Hepatic stellate cell (primary cell): ENCODE measurements at places on chromosomes 12 and 14.

GRCh38 chr12:130523208-130523607 lies 185.5 kb downstream of the PIWIL1 start:
- DNase-seq: no peak

- DNase-seq: no peak
Observed at GRCh38 chr12:116547955-116548501, 11.2 kb upstream of the MAP1LC3B2 start.

GRCh38 chr12:127205781-127206555 lies 1061.0 kb upstream of the TMEM132C start:
- no peak for DNase-seq

DNA sequence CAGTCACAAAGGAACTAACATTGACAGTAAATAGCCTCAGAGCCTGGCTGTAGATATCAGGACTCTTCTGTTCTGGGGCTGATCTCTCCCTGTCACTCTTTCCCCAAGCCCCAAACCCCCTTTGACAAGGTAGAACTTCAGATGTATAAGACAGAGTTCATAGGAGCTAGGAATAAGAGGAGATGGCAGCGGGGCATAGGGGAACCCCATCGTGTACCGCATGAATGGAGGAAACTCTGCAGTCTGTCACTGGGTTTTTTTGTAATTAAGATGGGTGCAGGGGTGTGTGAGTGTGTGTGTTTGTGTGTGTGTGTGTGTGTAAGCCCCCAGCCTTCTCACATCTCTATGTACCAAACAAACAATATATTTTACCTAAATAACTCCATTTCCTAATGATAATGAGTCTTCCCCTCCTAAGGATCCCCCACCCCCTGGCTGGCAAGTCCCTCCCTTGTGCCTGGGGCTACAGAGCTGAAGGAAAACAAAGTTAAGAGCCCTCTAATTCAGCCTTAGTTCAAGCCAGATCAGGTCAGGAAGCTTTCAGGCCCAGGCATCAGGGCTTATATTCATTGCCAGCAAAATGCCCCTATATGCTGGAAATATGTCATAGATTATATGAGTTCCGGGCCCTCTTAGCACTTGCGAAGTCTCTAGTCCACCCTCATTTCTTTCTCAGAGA lies 9.1 kb upstream of the HOXC4 start:
- DNase-seq: no peak

DNA sequence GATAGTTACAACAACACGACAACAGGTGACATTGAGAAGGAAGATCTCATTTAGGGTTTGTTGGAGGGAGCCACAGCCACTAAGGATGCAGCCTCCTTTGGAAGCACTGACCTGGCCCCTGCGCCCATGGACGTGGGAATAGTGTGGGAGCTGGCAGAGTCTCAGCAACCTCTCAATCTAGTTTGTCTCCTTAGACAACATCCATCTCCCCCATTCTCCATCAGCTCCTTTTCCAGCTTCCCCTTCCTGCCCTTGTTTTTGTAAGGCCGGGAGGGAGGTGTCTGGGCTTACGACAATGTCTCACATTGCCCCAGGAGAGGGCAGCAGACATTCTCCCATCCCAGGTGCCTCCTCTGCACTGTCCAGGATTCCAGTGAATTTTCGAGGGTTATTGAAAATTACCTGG lies 170.2 kb upstream of the PZP start:
- no peak for DNase-seq

DNA sequence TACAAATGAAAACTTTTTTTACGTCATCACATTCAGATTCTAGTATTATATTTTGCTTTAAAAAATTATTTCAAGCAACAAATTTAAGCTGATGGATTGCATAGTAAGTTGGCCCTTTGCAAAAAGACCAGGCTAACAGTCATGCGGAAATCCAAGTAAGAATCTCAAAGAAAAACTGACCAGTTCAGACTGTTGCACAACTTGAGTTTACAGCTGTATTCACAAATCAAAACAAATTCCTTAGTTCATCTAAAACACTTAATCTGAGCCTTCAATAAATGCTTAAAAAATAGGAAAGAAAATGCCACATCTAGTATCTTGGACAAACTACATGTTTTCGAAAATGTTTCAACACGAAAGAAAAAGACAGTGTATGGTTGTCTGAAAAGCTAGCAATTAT lies 847 bp downstream of the CCDC59 start:
- DNase-seq: no peak

DNA sequence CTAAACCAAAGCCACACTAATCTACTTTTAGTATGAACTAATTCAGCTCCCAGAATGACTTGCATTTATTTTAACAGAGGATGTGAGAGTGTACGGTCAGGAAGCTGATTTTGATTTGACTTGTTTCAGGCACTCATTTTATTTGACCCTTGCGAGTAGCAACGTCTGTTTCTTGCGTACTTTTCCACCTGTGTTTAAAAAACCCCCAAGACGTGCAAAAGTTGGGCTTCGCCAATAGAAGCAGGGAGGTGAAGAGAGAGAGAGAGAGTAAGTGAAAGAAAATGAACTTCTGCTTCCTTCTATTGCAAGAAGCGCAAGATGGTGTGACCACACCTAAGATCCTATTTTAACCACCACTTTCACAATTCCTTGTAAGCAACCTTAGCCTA lies 6.7 kb upstream of the SLC15A4 start:
- DNase-seq: no peak
